ENCODE measurements at places on chromosomes 5 and 9. TPM values are rescaled to one million over a fixed set of nuclear protein-coding genes. Genes with fewer than 3 reads are reported as not detected.
A peak's percentile ranks its signal among the peaks of the same experiment; 100 is the strongest.

- DNase-seq = no peak
- H3K36me3 ChIP-seq = no peaks in the 10 kb centered on the region
- peaks cover 13% of the 10 kb centered on the region for H3K27me3 ChIP-seq
- no peaks in the 10 kb centered on the region for H3K4me1 ChIP-seq
- H3K4me3 ChIP-seq = no peak overlapping the region
- no peak overlapping the region for H3K27ac ChIP-seq
Observed at GRCh38 chr5:36638056-36638455, 31.6 kb downstream of the SLC1A3 start.

DNA sequence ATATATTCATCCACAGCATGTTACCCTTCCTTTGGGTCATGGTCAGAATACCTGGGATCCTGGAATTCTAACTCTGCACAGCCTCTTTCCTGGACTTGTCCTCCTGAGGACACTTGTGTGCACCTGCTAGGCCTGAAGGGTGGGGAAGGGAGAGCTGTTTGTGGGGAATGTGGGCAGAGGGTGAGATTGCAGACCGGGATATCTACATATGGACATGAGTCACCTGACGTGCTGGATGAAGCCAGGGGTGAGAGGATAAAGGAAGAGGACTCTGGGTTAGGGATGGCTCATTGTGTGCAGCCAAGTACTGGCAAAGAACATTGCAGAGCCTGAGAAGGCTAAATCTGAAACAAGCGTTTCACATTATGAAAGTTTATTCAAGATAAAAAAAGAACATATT lies 241.4 kb upstream of the RPS23 start:
- H3K27ac ChIP-seq = no peak overlapping the region
- peaks cover 19% of the 10 kb centered on the region for H3K27me3 ChIP-seq
- no peak overlapping the region for H3K4me3 ChIP-seq
- H3K36me3 ChIP-seq = no peaks in the 10 kb centered on the region
- DNase-seq = no peak
- no peaks in the 10 kb centered on the region for H3K4me1 ChIP-seq

DNA sequence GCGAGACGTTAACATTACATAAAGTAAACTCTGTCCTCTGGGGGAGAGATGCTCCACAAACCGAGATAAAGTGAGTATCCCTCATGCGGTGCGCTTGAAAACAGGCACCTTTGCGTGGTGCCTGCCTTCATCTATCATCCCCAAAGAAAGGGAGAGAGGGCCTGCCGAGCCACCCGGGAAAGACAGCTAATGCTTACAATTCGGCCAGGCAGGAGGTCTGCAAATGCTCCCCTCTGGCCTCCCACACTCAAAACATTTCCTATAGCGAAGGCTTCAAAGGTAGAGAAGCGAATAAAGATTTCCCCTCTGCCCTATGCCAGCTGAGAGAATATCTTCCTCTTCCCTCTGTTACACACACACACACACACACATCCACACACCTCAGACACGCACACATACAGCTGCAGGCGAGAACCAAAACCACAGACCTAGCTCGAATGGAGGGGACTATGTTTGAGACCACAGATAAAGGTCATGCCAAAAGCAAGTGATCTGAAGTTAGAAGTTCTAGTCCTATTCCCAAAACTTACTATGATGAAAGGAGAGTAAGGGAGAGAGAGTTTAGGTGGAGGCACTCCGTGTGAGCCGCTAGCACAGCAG lies 132.8 kb downstream of the CRB2 start:
- DNase-seq = no peak
- H3K4me1 ChIP-seq = peaks cover 2% of the 10 kb centered on the region
- no peaks in the 10 kb centered on the region for H3K27me3 ChIP-seq
- no peak overlapping the region for H3K4me3 ChIP-seq
- no peaks in the 10 kb centered on the region for H3K36me3 ChIP-seq

DNA sequence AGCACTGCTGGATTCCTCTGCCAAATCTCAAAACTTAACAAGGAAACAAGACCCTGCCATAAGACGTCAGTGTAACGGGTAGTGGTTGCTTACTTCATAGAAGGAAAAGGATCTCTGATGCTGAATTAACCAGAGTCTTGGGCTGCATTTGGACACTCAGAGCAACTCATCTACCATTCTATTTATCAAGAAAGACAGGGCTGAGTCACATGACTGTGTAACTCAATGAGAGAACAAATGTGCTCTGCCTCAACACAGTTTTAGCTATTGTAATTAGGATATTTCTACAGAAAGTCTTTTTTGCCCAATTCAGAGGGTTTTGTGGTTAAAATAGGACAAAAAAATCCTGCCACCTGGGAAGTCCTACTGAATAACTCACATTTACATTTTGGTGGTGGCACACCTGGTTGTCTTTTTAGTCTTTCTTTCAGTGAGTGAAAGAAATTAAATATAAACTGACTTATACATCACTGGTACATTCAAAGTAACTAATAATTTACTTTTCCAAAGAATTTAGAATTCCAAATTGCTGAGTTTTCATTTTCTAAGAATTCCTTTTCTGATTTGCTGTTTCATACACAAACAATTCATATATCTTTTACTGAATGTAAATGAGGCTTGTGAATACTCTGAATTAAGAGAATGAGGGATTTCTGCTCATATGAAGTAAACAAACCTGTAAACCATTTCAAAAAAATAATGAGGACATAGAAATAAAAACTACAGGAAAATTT lies 104.4 kb downstream of the MPDZ start:
- H3K36me3 ChIP-seq = no peaks in the 10 kb centered on the region
- no peak for DNase-seq
- H3K27ac ChIP-seq = no peak overlapping the region
- H3K27me3 ChIP-seq = no peaks in the 10 kb centered on the region
- no peaks in the 10 kb centered on the region for H3K4me1 ChIP-seq
- H3K4me3 ChIP-seq = no peak overlapping the region

The STK32A gene
- not detected for total RNA-seq

DNA sequence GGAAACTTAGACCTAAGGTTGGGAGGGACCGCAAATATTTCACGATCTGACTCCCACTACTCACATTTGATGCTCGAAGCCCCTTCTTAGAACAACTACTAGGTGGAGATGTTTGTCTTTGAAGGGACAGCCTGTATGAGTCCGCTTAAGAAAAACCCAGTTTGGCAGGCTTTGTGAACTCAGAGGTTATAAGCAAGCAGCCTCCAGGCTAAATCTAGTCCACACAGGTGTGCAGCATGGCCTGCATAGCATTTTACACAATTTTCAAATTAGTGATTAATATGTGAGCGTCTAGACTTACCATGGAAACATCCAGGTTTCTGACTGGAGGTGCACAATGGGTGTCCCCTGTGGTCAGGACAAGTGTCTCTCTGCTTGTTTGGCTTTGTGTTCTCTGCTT lies 127.1 kb downstream of the KIF4B start:
- no peaks in the 10 kb centered on the region for H3K36me3 ChIP-seq
- no peak overlapping the region for H3K4me3 ChIP-seq
- H3K27me3 ChIP-seq = peaks cover 20% of the 10 kb centered on the region
- no peak overlapping the region for H3K27ac ChIP-seq
- no peaks in the 10 kb centered on the region for H3K4me1 ChIP-seq
- no peak for DNase-seq

The PCDHB13 gene
- total RNA-seq = not detected

GRCh38 chr9:95626885-95627558 lies 110.3 kb upstream of the PTCH1 start:
- H3K27ac ChIP-seq = peak overlapping the region; percentile 27
- H3K36me3 ChIP-seq = peaks cover 2% of the 10 kb centered on the region
- H3K4me3 ChIP-seq = peak overlapping the region; percentile 6
- H3K27me3 ChIP-seq = peaks cover 6% of the 10 kb centered on the region

DNA sequence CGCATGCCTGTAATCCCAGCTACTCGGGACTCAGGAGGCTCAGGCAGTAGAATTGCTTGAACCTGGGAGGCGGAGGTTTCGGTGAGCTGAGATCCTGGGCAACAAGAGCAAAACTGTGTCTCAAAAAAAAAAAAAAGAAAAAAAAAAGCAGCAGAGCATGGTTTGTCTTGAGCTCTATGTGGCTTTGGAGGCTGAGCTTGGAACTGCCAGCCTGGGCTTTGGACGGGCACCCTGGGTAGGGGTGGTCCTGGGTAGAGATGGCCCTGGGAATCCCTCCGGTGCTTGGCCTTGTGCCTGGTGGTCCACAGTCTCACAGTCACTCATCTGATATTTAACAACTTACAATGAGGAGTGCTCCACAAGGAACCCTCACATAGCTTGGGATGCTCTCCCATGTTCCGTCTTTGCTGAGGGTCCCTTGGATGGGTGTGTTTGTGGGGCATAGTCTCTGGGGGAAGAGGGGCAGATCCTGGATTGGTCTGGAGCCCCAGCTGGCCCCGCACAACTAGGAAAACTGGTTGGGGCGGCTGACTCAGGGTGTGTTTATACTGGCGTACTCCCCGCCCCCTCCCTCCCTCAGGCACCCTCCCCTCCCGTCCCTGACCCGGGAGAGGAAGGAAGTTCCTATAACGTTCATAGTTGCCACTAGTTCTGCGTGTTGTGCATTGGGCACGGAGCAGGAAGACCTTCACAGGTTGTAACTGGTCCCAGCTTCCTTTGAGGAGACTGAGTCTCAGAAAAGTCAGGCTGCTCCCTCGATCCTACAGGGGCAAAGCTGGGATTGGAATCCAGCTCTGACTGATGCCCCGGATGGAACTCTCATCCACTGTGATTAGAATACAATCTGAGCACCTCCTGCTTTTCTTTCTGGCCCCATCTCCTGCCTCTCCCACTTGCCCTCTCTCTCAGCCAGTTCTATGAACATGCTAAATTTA lies 11.2 kb downstream of the IER5L start:
- peaks cover 2% of the 10 kb centered on the region for H3K27me3 ChIP-seq
- peak overlapping the region; percentile 67 for H3K4me3 ChIP-seq
- no peak for DNase-seq
- H3K4me1 ChIP-seq = peaks cover 22% of the 10 kb centered on the region

GRCh38 chr9:122468735-122469134 lies 9.0 kb downstream of the OR1J1 start:
- peaks cover 8% of the 10 kb centered on the region for H3K4me1 ChIP-seq
- no peak overlapping the region for H3K4me3 ChIP-seq
- H3K36me3 ChIP-seq = peaks cover 4% of the 10 kb centered on the region
- peaks cover 2% of the 10 kb centered on the region for H3K27me3 ChIP-seq
- no peak for DNase-seq

The FOXD4 gene
- total RNA-seq = 0.22 TPM

GRCh38 chr9:75452512-75452911 lies 364.2 kb downstream of the OSTF1 start:
- peaks cover 8% of the 10 kb centered on the region for H3K27me3 ChIP-seq
- no peaks in the 10 kb centered on the region for H3K4me1 ChIP-seq
- no peak overlapping the region for H3K4me3 ChIP-seq
- no peak overlapping the region for H3K27ac ChIP-seq
- DNase-seq = no peak
- no peaks in the 10 kb centered on the region for H3K36me3 ChIP-seq

GRCh38 chr5:136005476-136005875 lies 23.3 kb upstream of the TGFBI start:
- no peak overlapping the region for H3K4me3 ChIP-seq
- H3K27me3 ChIP-seq = peaks cover 2% of the 10 kb centered on the region
- no peaks in the 10 kb centered on the region for H3K4me1 ChIP-seq
- H3K27ac ChIP-seq = no peak overlapping the region
- no peak for DNase-seq

- no peaks in the 10 kb centered on the region for H3K4me1 ChIP-seq
- H3K4me3 ChIP-seq = no peak overlapping the region
- H3K27me3 ChIP-seq = no peaks in the 10 kb centered on the region
- DNase-seq = no peak
Observed at GRCh38 chr5:145157841-145158240, 677.3 kb downstream of the PRELID2 start.

DNA sequence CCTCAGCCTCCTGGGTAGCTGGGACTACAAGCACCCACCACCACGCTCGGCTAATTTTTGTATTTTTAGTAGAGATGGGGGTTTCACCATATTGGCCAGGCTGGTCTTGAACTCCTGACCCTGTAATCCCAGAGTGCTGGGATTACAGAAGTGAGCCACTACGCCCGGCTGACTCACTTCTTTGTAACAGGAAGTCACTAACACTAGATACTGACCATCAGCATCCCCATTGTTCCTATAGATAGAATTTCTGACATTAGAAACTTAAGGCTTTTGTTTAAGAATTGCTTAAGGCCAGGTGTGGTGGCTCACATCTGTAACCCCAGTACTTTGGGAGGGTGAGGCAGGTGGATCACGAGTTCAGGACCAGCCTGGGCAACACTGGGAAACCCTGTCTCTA lies 42.2 kb downstream of the LEAP2 start:
- peaks cover 26% of the 10 kb centered on the region for H3K36me3 ChIP-seq
- no peaks in the 10 kb centered on the region for H3K27me3 ChIP-seq
- H3K4me1 ChIP-seq = no peaks in the 10 kb centered on the region
- no peak overlapping the region for H3K4me3 ChIP-seq

DNA sequence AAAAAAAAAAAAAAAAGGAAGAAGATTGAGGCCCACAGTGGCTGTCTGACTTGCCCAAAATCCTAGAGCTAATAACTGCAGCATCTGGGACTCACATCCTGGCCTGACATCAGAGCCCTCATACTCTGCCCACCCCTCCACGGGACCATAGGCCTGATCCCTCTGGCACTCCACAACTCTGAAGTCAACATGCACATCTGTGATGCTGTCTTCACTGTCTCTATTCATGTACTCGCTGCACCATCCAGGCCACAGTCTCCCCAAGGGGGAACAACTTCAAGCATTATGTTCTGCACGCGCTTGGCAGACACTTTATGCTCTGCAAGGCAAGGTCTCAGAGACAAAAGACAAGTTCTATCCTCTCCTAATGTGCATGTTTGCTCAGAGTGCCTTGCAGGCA lies 158.2 kb downstream of the SPOCK1 start:
- no peak for DNase-seq
- no peaks in the 10 kb centered on the region for H3K4me1 ChIP-seq
- H3K27me3 ChIP-seq = peaks cover 2% of the 10 kb centered on the region
- H3K36me3 ChIP-seq = no peaks in the 10 kb centered on the region

GRCh38 chr5:34676416-34676815 lies 20.3 kb downstream of the RAI14 start:
- peaks cover 5% of the 10 kb centered on the region for H3K27me3 ChIP-seq
- H3K27ac ChIP-seq = no peak overlapping the region
- H3K4me1 ChIP-seq = peaks cover 1% of the 10 kb centered on the region
- DNase-seq = no peak

- DNase-seq = no peak
- H3K36me3 ChIP-seq = no peaks in the 10 kb centered on the region
- peak overlapping the region; percentile 83 for H3K27ac ChIP-seq
- no peaks in the 10 kb centered on the region for H3K27me3 ChIP-seq
Observed at GRCh38 chr9:99253134-99253533, 31.1 kb downstream of the SEC61B start.

GRCh38 chr5:174935854-174936474 lies 211.6 kb downstream of the MSX2 start:
- DNase-seq = peak; percentile 51
- H3K27me3 ChIP-seq = no peaks in the 10 kb centered on the region
- no peak overlapping the region for H3K27ac ChIP-seq
- no peak overlapping the region for H3K4me3 ChIP-seq
- no peaks in the 10 kb centered on the region for H3K36me3 ChIP-seq

- no peak for DNase-seq
- H3K4me3 ChIP-seq = no peak overlapping the region
- peaks cover 6% of the 10 kb centered on the region for H3K4me1 ChIP-seq
- no peaks in the 10 kb centered on the region for H3K36me3 ChIP-seq
Observed at GRCh38 chr5:149420545-149421371, 41.7 kb upstream of the IL17B start.

The REXO4 gene
- total RNA-seq = 28.9 TPM

The IFNA21 gene
- not detected for total RNA-seq

Data from activated naive CD8-positive, alpha-beta T cell treated with anti-CD3 and anti-CD28 coated beads, Interleukin-2, amount 10 ng/mL, durations not matched to agents 7 days and 5 days (primary cell).